Smooth muscle cell of the brain vasculature (primary cell): ENCODE measurements at places on chromosomes 1 and 21.

GRCh38 chr1:228554107-228554506, 66.9 kb downstream of the RNF187 start:
- DNase-seq: no peak

GRCh38 chr1:51231120-51231519, 5.0 kb upstream of the RNF11 start:
- DNase-seq: no peak

DNA sequence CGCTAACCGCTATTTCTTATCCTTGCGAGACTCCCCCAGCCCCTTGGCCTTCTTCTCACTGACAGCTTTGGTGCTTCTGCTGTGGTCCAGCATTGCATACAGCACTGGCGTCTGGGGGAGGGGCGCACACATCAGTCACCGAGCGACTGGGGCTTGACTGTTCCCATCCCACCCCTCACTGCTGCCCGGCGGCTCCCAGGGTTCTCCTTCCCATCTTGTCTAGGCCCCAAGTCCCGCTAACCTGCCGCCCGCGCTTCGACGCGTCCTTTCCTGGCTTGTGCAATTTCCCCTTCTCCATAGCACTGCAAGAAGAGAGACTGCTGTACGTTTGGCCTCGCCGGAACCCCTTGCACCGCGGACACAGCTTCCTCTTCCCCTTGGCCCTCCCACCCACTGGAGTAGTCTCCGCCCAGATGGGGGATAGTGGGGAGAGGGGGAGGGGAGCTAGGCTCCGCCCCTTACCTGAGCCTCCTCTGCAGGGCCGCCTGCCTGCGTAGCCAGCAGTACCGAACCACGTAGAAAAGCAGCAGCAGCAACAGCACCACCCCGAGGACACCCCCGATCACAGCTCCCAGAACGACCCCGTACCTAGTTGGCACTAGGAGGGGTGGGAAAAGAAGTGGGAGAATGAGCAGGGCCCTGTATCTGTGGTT, 3.8 kb downstream of the MPZ start:
- no peak for DNase-seq

DNA sequence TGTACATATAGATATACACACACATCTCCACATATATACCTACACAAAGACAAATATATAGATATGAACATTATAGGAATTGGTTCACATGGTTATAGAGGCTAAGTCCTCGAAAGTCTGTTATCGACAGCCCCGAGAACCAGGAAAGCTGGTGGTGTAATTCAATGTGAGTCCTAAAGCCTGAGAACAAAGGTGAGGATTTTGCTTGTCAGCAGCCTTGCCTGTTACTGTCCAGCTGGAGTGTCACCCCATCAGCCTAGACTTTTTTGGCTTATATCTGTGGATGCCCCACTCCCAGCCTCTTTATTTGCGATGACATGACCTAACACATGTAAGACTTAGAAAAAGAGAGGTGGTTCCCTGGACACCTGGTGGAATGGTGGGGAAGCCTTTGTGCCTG, 97.0 kb downstream of the GIPC2 start:
- no peak for DNase-seq

DNA sequence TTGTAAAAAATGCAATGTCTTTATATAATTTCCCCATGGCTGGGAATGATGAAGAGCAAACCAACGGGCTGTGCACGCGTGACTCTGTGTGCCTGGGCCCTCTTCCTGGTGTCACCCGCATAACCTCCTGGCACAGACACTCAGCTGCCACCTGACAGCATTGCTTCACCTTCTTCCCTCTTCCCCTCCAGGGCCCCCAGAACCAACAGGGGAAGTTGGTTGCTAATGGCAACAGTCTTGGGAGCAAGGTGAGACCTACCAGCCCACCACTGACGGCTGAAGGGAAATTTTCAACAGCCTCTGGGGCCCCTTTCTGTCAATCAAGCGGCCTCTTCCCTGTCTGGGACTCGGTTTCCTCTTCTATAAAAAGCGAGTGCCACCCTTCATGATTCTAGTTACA, 33.2 kb downstream of the SSBP3 start:
- no peak for DNase-seq

DNA sequence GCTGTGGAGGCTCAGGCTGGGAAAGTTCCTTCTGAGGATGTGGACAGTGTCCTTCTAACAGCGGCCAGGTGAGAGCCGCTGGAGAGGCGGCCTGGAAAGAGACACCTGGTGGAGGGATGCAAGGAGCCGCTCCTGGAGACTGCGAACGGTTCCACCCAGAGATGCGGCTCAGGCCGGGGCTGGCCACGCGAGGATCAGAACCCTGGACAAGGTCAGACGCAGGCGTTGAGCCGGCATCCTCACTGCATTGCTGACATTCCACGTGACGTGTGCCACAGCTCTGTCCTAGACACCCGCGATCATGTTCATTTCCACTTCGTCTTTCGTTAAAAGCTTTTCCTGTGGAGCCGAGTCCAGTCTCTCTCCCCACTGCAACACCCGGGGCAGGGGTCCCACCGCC, 28.8 kb downstream of the CFAP74 start:
- no peak for DNase-seq

DNA sequence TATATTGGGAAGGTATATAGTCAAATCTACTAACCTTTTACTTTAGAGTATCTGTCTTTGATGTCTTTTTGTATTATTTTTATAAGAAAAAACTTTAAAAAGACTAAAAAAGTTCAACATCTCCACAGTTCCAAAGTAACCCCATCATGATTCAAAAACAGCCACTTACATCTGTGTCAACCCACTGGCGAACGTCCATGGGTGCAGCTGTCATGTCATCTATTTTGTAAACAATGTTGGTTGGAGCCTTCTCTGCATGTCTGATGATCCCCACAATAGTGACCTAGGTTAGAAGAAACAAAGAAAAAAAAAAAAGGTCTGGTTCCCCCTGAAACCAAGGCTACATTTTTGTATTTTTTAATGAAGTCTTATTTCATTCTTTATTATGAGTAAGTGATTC, 28.0 kb upstream of the SMPDL3B start:
- no peak for DNase-seq

- DNase-seq: no peak
These were observed 149.6 kb downstream of the DISC1 start for GRCh38 chr1:231776010-231776756.

GRCh38 chr21:17768840-17769446, 50.2 kb downstream of the C21orf91 start:
- DNase-seq: no peak
